NCI-H2171 (cell line): ENCODE measurements at places on chromosomes 3 and 15.

GRCh38 chr15:57782731-57783130 is 76.2 kb downstream of the POLR2M start:
- no peak for DNase-seq

- DNase-seq: no peak
Measured at GRCh38 chr3:128415200-128415772, 51.4 kb downstream of the DNAJB8 start.

GRCh38 chr3:33825111-33825510 is 26.7 kb downstream of the PDCD6IP start:
- no peak for DNase-seq

- no peak for DNase-seq
Measured at GRCh38 chr15:78479650-78480049, 27.7 kb upstream of the HYKK start.

DNA sequence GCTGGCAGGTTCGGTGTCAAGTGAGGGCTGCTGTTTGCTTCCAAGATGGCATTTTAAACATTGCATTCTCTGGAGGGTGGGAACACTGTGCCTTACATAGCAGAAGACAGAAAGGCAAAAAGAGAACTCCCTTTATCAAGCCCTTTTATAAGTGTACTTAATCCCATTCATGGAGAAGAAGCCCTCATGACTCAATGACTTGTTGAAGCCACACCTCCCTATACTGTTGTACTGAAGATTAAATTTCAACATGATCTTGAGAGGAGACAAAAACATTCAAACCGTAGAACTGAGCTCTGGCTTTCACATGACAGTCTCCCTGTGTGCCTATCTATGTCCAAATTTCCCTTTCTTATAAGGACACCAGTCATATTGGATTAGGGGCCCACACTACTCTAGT is 443.4 kb upstream of the CDIN1 start:
- no peak for DNase-seq

DNA sequence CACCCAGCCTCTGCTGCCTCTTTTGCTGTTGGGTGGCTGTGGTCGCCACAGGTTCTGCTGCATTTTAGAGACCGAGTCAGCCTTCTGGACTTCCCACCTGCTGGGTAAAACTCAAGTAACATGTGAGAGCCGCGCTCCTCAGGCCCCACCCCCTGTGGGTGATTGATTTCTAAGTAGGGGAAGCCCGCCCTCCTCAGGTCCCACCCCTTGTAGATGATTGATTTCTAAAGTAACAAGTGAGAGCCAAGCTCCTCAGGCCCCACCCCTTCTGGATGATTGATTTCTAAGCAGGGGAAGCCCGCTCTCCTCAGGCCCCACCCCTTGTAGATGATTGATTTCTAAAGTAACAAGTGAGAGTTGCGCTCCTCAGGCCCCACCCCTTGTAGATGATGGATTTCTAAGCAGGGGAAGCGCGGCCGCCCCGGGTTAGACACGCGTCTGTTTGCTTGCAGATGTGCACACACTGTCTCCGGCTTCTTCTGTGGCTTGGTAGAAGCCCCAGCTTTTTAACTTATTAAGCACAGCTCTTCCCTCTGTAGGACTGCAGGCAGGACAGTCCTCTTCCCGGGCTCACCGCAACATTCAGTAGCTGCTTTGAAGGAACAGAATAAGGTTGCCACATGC is 83.4 kb downstream of the FAM43A start:
- DNase-seq: peak; percentile 97

- DNase-seq: no peak
Measured at GRCh38 chr3:56253941-56254665, 214.2 kb downstream of the ERC2 start.

DNA sequence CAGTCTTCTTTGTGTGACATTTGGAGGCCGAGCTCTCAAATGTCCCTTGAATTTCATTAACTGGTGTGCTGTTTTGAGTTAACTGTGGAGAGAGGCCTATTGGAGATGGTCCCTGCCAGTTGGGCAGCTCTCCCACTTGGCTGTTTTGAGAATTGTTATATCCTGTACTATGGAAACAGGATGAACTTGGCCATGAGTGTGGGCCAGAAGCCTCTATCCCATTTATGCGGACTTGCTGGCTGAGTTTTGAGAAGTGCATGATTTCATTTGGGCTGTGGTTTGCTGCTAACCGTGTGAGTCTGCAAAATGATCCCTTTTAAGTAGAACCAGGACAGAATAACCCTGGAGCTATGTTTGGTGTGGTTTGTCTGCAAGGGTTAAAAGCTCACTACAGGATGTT is 366.0 kb downstream of the PTPRG start:
- no peak for DNase-seq

- DNase-seq: no peak
Measured at GRCh38 chr15:71397377-71397776, 282.1 kb downstream of the THSD4 start.

DNA sequence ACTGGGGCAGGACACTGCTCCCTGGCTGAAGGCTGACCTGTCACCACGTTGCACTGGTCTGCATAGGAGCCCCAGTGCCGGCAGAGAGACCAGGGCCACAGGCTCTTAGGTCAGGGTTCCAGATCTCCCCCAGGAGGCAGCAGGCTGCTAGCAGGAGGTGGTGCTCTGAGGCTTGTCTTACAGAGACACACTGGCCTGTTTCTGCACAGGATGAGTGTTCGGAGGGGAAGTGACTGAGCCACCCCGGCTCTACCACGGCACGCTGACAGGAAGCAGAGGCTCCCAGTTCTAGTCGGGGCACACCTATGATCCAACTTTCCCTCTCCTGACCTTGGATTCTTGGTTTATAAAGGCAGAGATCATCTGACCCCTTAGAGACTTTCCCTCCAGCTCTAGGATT is 8.6 kb downstream of the FBXL22 start:
- DNase-seq: no peak

DNA sequence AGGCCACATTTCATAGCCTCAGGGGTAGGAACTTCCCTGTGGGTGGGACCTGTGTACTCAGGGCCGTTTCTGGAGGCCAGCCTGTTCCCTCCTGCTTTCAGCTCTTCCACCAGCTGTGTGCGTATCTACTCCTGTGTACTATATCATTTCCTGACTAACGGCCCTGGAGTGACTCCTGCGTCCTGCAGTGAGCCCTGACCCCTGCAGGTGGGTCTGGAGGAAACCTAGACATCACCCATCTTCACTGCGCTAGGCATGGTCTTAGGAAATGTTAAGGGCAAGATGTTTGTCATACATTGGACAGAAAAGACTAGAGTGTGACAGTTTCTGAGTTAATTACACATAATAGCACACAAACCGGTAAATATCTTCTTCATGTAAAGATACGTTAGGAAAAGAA is 297.3 kb downstream of the GABRB3 start:
- no peak for DNase-seq

GRCh38 chr15:60697750-60698149 is 218.8 kb upstream of the ICE2 start:
- DNase-seq: no peak

DNA sequence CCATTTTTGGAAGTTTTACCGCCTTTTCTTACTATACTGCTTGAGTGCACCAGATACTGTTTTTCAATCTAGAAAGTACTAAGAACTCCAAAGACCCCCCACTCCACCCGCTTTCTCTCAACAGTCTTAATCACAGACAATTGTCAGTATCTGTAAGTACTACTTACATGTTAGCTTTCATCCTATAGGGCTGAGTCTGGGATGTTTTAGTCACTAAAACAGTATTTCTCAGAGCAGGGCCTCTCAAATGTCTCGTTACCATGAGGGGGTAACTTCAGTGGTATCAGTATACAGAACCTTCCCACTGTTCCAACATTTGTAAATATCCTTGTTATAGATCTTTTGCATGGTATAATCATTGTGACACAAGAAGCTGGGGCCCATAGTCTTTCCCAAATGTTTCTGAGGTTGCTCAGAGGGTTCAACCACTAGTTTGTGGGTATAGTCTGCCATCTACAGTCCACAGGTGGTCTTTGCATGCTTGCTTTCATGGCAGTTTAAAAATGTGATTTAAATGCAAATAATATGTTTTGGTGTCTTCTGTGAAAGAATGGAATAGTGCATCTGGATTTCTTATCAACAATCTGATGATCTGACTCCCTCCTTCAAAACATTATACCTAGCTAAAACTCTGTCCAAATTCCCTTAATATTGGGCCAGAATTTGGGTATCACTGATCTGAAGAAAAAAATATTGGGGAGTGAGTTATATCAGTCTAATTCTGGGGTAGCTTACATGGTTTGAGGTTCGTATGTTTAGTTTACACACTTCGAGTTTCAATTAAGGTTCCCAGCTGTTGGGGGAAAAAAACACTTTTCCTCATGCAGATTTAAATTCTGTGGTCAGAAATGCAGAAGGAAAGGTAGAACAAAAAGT is 18.0 kb upstream of the DNAJC13 start:
- no peak for DNase-seq

DNA sequence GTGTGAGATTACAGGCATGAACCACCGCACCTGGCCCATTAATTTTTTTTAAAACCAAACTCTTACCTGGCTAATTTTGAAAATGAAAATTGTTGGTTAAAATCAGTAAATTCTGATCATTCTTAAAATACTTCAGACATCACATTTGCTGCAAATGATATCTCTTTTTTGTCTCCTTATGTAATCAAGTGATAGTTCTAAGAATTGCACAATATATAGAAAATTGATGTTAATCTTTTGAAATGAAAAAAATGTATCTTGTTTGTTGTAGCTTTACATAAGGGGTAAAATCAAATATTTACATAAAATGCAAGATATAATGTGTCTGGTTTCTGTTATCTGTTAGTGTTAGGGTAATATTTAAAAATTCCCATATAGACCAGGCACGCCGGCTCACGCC is 5.0 kb downstream of the GTPBP8 start:
- no peak for DNase-seq

DNA sequence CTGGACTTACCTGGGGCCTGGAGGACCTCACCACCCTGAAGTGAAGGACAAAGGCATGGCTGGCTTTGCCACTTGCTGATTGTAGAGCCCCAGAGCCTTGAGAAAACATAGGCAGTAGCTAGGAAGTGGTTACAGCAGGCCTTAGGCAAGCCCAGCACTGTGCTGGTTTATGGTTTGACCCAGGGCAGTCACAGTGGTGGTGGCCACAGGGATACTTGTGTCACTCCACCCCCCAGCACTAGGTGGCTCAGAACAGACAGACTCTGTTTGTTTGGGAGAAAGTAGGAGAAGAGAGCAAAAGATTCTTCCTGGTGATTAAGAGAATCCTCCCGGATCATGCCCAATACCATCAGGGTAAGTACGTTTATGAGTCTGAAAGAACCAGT is 13.2 kb upstream of the COL8A1 start:
- no peak for DNase-seq

GRCh38 chr15:78408961-78409360 is 29.1 kb upstream of the IREB2 start:
- DNase-seq: no peak

DNA sequence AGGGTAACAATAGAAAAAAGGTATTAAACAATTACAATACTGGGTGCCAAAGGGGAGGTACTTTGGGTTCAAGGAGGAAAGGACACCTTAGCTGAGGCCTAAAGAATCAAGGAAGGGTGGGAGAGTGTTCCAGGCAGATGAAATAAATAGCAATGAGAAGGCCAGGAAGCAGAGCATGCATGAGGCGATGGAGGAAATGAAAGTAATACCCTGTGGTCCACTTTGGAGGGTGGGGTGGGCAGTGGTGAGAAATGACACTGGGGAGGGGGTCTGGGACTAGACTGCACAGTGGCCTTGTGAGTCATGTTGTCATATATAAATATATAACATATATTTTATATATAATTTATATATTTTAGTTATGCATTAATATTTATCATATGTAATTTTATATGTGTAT is 55.9 kb downstream of the BHLHE40 start:
- DNase-seq: no peak

DNA sequence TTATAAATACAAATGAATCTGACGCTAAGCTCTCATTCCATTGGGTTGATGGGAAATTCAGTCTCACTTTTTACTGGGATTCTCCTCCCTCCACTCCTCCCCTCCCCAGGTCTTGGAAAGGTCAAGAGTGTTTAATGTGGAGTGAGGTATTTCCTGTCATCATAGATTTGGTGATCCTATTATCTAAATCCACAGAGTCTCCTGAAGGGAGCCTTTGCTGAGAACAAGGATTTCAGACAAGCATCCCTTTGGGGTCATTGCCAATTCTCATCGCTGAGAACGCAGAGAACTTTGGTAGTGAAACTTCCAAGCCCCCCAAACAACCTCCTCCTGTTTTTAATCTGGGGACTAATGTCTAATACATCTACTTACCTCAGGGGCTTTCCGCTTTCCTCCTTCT is 297.9 kb downstream of the OTOL1 start:
- no peak for DNase-seq

DNA sequence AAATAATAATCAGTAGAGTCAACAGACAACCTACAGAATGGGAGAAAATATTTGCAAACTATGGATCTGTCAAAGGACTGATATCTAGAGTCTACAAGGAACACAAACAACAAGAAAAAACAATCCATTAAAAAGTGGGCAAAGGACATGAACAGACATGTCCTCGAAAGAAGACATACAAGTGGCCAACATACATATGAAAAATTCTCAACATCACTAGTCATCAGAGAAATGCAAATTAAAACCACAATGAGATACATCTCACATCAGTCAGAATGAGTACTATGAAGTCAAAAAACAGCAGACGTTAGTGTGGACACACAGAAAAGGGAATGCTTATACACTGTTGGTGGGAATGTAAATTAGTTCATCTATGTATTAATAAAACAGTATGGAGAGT is 33.7 kb downstream of the SLC2A2 start:
- no peak for DNase-seq

DNA sequence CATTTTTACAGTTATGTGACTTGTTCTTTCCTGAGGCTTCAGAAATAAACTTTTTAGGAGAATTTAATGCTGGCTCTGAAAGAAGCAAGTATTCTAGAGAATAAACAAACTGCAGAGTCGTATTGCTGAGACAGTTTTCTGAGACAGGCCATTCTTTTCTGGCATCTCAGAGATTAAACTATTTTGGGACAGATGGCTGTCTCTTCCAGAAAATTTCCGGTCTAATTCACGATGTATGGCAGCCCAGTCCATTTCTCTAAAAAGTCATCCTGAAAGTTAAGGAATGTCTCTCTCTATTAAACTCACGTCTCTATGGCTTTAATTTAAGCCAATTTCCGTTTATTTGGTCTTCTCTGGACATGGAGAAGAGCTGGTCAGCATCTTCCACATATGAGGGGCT is 208.6 kb downstream of the FEZF2 start:
- no peak for DNase-seq

DNA sequence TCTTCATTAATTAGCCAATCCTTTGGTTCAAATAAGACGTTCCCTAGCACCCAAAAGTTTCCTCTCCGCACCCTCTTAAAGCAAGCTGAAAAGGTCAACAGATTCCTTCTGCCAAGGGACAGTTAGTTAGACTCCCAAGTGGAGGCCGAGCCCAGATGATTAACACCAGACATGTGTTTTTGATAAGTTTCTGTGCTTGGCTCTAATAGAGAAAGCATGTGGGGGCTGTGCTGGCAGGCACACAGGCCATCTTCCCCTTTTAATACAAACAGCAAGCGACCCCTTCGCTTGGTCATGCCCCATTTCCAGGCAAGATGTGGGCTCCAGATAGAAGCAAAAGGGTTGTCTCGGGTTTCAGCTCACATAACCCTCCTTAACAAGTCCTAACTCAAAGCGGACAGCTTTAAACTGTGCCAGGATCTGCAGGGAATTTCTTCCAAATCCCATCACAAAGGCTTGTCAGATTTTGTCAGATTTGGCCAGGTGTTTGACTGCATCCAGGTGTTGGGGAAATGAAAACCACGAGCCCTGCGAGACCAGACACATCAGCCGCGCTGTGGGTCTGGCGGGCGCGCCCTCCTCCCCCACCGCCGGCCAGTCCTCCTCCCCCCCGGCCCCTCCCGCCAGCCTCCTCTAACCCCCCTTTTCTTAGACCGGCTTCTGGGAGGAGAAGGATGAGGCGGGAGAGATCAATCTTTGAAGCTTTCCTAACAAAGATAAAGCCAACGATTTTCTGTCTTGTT is 3.3 kb downstream of the HES1 start:
- peak; percentile 27 for DNase-seq

GRCh38 chr3:119220970-119221667 is 19.6 kb downstream of the B4GALT4 start:
- DNase-seq: no peak
